ENCODE measurements at places on chromosomes 12 and 14.

DNA sequence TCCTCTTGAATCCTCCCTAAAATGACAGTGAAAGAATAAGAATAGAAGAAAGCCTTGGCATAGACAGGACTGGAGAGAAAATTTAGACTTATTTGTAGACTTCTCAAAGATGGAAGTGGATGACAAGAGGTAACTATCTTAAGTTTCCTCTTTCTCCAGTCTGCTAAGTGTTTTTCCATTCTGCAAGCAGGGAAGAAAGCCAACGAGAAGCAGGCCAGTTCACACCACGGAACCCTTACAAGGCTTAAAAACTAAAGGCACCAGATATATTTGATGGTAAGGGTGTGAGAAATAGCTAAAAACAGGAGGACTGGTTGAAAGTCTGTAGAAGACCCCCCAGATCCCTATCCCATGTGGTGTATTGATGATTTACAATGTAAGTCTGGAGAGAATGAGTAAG, 82.9 kb upstream of the GPHB5 start:
- no peak for DNase-seq

GRCh38 chr12:70842942-70843341, 77.6 kb downstream of the PTPRR start:
- no peak for DNase-seq

DNA sequence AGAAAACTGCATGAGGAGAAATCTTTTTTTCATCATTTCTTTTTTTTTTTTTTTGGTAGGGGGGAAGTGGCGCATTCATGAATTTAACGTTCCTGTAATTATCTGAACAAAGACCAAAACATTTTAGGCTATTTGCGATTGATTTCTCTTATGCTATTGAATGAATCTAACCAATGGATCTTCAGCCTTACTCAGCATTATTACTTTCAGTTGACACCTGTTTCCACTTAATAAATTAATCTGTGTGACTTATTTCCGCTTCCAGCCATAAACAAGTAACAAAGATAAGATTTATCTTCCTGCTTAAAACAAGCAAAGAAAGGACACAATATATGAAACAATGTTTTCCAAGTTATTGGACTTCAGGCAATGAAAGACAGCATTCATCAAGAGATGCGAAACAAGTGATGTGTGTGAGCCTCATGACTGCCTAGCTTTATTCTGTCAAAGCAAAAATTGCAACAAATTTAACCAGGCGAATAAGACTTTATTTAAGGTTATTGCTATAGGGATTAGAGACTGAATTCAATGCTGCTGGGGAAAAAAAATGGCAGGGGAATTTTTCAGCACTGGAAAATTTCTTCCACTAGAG, 1026.9 kb downstream of the LRFN5 start:
- DNase-seq = no peak

- DNase-seq = no peak
These were observed 34.5 kb upstream of the TBX5 start for GRCh38 chr12:114440270-114441038.

GRCh38 chr12:108033090-108033489, 96.0 kb upstream of the WSCD2 start:
- DNase-seq = no peak

GRCh38 chr12:105921872-105922669, 216.7 kb downstream of the NUAK1 start:
- DNase-seq = no peak

GRCh38 chr14:46487582-46488350, 163.8 kb downstream of the RPL10L start:
- no peak for DNase-seq

GRCh38 chr14:69291891-69292561, 32.1 kb downstream of the GALNT16 start:
- DNase-seq = no peak

DNA sequence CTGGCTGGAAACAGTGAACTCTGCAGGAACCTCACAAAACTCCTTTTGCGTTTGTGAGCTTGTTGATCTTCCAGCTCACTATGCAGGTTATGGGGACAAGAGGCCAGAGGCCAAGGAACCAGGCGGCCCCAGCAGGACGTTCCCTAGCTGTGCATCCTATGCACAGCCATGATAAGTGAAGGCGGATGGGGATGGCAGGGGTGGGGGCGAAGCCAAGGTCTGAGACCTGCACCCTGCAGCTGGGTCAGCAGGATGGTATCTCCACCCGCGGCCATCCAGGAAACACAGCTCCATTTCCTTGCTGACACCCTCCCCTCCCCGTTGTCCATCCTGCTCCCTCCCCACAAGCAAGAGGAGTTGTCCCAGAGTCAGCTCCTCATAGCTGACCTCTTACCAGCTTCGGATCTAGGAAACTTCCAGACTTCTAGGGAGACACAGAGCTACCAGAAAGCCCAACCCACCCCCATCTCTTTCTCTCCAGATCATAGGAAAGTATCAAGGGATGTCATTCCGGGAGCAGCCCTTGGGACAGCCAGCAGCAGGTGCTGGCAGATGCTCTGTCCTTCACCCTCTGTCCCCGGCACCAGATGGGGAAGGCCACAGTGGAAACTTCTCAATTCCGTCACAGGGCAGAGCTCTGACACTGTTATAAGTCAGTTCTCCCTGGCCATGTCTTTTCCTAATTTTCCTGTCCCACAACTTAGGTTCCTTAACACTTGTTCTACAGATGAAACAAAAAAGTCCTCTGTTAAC, 9.4 kb downstream of the ZBTB39 start:
- DNase-seq = no peak

DNA sequence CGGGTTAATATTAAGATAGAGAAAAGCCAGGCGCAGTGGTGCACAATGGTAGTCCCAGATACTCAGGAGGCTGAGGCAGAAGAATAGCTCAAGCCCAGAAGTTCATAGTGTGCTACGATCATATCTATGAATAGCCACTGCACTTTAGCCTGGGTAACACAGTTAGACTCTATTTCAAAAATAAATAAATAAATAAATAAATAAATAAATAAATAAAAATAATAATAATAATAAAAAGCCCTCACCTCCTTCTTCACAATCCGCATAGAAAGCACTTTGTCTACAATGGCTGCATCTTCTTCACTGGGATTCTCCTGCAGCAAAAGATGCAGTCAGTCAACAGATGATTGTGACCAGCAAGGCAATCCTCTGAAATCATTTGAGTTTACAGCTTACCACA, 31.5 kb upstream of the SUPT16H start:
- DNase-seq = no peak

- DNase-seq = no peak
These were observed 42.6 kb downstream of the ATP23 start for GRCh38 chr12:57983858-57984505.

DNA sequence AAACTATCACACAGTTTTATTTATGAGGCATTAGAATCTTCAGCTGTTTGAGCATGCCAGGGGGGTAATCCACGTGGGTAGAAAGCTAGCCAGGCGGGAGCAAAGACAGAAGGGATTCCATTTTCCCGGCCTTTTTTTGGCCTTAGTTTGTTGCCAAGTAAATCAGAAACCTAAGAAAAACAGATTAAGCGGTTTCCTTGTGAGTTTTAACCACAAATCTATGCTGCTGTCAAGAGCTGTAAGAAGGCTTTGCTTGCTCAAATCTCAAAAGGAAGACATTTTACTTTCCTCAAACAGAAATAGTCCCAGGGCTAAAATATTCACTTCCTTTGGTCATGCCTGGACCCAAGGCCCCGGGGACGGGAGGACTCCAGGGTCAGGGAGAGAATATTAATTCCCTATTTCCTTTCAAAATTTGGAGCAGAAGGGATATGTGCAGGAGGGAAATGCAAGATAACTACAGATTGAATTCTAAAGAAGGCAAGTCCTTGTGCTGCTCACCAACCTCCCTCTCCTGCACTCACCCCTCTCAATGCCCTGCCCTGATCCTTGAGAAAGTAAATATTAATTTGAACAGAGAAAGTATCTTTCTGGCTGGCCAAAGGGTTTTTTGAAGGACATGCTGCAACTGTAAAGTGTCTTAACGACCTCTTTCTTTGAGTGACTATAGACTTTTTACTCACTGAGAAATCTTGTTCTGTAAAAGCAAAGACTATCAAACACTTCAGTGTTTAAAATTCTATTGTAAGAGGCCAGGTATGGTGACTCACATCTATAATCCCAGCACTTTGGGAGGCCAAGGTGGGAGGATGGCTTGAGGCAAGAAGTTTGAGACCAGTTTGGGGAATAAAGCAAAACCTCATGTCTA, 75.7 kb downstream of the HSD17B6 start:
- no peak for DNase-seq

DNA sequence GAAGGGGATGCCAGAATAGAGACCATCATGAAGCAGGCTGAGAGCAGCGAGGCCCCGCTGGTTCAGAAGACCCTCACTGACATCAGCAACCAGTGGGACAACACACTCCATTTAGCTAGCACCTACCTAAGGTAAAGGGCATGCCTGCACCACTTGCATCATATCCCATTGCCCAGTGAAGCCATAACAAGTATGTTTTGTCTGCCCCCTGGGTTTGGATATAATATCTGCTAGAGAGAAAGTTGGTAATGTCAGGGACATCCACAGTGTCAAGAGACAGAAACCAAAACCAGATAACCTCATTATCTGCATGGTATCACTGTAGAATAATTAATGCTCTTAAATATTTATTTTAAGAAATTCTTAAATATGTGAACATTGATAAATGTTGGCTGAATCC, 173.8 kb downstream of the SYNE2 start:
- no peak for DNase-seq

- no peak for DNase-seq
These were observed 12.4 kb downstream of the ZBTB42 start for GRCh38 chr14:104813286-104813685.

DNA sequence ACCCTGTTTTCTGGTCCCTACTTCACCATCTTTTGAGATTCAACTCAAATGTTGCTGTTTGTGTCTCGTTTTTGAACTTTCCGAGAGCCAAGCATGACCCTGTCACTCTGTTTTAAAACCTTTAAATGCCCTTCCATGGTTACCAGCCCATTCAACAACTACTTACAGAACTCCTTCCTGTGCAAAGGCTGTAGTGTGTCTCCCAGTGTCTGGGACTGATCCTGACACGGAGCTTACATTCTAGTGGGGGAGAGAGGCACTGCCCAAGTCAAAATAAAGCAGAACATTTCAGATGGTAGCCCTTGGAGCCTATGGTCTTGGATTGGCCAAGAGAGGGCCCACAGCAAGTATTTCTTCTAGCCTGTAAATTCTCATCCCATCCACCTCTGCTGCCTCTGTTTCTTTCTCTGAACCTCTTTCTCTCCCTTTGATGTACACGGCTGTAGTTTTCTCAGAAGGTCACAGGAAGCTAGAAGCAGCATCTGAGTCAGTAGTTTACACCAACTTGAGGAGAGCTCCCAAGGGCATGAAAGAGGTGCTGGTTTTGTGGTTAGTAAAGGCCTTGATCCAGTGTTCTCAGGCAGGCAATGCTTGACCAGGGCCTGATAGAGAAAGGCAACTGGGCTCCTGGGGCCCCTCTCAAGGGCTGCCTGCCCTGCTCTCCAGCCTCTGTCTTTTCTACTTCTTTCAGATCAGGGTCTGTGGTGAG, 42.3 kb upstream of the SLC24A4 start:
- no peak for DNase-seq

DNA sequence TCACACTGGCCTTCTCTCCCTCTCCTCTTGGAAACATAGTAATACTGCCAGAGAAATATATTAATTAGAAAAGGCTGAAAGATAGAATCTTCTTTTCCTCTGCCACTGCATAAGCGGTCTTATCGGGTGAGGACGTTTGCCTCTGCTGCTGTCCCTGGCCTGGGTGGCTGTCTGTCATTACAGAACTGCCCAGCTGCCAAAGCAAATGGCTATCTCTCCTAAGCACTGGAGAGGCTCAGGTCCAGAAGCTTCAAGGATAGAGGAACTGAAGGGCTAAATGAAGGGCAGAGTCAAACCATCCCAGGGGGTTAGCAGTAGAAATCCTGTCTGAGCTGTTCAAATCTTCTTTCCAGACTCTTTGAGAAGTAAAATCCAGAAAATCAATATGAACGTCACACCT, 198.6 kb upstream of the CAND1 start:
- DNase-seq = no peak

GRCh38 chr12:54352022-54352531, 12.2 kb downstream of the GPR84 start:
- no peak for DNase-seq

GRCh38 chr14:23929822-23930294, 23.7 kb upstream of the DHRS4 start:
- peak; percentile 53 for DNase-seq

DNA sequence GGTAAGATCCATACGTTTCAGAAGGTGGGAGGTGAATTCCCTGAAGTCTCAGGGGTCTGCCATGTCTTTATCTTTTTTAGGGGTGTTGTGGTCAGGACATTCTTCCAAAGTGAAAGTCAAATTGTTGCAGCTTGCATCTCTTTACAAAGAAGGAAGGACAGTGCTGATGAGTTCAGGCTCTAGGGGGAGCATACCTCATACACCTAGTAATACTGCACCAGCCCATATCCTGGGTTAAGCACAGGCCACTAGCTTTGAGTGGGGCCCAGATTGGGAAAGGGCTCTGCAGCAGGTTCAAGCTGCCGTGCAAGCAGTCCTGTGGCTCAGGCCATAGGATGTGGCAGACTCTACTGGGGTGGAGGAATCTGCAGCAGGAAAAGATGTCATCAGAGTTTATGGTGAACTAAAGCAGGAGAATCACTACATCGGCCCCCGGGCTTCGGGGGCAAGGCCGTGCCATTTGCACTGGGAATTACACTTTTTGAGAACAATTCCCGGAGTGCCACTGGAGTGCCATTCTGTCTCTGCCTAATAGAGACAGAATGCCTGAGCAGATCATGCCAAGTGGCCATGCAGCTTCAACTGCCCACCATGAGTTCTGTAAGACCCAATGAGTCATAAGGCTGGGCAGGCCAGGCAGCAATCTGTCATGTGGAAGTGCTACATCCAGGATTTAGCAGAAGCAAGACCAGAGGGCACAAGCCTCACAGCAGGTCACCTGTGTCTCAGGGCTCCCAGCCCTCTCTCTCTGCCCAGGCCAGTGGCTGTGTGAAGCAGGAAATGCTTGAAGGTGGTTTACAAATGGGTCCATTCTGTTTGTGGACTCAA, 32.3 kb downstream of the DIO3 start:
- DNase-seq = no peak

DNA sequence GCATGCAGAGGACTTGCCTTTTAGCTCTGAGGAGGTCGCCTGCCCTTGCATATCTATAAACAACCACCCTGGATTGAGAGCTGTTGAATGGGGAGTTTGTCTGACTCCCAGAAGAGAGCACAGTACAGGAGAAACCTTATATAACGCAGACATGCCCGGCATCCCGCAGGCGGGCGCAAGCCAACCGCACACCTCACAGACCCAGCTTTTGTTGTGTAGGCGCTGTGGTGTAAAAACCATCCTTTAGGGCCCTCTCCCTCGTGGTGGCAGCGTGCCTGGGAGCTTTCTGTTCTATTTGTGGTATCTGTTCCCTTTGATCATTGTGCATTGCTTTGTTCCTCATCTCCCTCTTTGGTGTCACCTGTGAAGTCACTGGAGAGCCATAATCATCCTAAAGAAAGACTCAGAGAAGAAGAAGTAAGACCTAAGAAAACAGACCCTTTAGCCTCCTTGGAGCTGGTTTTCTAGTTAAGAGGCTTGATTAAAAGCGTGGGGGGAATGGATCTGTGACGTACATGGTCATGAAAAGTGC, 77.7 kb downstream of the ETV6 start:
- no peak for DNase-seq

GRCh38 chr12:3768911-3769447, 16.1 kb upstream of the CRACR2A start:
- DNase-seq = no peak
